ENCODE measurements at places on chromosomes 3 and 15.
A peak's percentile ranks its signal among the peaks of the same experiment; 100 is the strongest.

- DNase-seq = no peak
Measured at GRCh38 chr3:122100591-122101463, 45.7 kb downstream of the CD86 start.

GRCh38 chr3:63709576-63709975 lies 57.1 kb downstream of the SNTN start:
- no peak for DNase-seq

GRCh38 chr15:91338766-91339165 lies 238.7 kb downstream of the SV2B start:
- DNase-seq = peak; percentile 12

GRCh38 chr3:126668450-126669401 lies 13.8 kb upstream of the TXNRD3 start:
- DNase-seq = no peak

- no peak for DNase-seq
Measured at GRCh38 chr3:133872161-133872560, 23.5 kb downstream of the RAB6B start.

- no peak for DNase-seq
Measured at GRCh38 chr3:134077649-134078161, 48.0 kb upstream of the SLCO2A1 start.

DNA sequence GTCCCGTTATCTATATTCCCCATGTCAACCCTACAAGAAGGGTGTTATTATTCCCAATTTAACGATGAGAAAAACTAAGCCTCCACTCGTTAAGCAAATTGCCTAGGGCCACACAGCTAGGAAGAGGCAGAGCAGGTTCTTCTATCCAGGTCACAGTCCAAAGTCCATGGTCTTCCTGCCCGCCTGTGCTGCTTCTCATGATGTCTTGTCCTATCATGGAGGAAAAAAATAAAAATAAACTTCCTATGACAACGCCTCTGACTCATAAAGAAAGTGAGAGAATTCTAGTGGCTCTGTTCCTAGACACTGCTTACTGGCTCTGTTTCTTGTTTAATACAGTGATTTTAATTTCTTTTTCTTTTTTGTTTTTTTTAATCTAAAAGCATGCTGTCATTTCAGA lies 9.7 kb downstream of the COL8A1 start:
- DNase-seq = no peak

GRCh38 chr3:159727506-159727905 lies 261.1 kb upstream of the IL12A start:
- no peak for DNase-seq

GRCh38 chr15:92123962-92124656 lies 269.6 kb upstream of the ST8SIA2 start:
- DNase-seq = no peak

DNA sequence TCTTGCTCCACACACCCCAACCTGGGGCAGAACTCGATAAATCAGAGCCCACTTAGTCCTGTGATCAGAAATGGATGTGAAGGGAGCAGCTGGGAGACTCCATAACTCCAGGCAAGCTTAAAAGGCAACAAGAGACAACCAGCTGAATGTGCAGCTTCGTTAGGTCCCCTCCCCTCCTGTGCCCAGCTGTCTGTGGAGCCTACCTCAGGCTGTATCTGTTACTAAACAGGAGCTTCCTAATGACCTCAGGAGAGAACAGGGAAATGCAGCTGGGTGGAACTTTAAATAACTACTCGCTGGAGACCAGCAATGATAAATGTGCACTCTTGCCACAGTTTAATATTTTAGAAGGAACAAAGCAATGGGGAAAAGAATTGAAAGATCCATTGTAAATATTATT lies 25.9 kb downstream of the SLC9A9 start:
- no peak for DNase-seq

- DNase-seq = no peak
Measured at GRCh38 chr3:15633159-15633558, 31.6 kb downstream of the BTD start.

DNA sequence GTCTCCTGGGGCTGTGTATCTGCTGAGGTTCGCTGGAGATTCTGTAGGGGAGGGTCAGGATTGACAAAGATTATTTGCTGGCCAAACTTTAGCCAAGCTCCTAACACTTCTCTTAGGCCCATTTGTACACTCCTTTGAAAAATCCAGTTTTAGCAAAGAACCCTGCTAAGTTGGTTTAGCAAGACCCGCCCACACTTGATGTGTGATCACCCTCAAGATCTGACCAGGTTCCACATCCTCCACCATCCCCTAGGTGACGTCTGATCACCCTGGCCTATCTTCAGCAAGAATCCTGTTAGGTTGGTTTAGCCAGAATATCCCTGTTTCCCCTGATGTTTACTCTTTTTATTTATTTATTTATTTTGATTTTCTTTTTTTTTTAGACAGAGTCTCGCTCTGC lies 14.8 kb upstream of the SLC35G2 start:
- no peak for DNase-seq

- peak; percentile 42 for DNase-seq
Measured at GRCh38 chr3:157099326-157100095, 60.4 kb downstream of the CCNL1 start.

DNA sequence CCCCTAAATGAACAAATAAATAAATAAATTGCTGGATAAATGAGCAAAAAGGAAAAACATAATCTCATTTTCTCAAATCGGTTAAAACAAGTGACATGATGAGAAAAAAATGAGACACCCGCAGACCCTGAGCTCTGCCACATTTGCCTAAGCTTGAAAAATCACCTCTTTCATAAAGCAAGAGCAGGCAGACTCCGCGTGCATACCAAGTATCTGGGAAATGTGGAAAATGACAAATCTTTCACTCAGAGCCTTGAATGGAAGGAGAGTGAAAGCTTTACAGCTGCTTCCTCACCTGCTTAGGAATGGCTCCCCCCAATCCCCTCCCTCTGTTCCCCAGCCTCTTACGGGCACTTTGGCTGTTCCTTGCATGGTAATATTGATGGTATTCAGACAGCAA lies 355.5 kb upstream of the SUCLG2 start:
- no peak for DNase-seq

DNA sequence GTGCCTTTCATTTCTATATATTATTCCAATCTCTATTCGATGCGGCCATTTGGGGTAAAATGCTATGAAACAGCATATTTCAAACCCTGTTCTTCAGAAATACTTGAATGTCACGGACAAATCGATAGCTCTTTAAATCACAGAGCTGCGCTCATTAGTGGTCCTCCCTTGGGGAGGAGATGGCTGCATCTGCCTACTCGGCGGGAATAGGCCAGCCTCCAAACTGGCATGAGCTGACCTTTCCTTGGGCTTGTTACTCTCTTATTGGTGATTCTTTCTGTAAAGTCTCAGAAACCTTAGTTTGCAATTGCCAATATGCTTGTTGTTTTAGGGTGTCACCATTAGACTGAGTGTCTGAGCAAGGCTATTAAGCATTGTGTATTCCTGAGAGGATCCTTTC lies 120.9 kb downstream of the BDH1 start:
- no peak for DNase-seq

- DNase-seq = no peak
Measured at GRCh38 chr3:124221422-124221821, 229.5 kb upstream of the ROPN1 start.

DNA sequence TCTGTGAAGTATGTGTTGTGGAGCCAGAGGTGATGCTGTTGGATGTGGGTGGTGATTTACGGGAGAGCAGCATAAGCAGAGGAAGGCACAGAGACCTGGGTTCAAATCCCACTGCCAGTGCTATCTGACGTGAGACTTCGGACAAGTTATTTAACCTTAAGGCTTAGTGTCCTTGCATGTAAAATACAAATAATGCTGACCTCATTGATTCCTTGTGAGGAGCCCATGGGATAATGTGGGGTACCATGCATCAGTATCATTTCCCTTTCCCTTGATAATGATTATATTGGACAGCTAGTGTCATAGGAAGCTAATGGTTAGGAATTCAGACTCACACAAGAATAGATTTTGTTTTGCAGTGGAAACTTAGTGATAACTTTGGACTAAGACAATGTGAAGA lies 141.6 kb downstream of the SLCO3A1 start:
- DNase-seq = no peak

GRCh38 chr3:9750556-9751411 lies 1.0 kb downstream of the OGG1 start:
- DNase-seq = no peak

GRCh38 chr15:22930782-22931484 lies 49.2 kb downstream of the CYFIP1 start:
- DNase-seq = peak; percentile 78

- DNase-seq = no peak
Measured at GRCh38 chr15:22850055-22850454, 11.6 kb downstream of the NIPA2 start.

DNA sequence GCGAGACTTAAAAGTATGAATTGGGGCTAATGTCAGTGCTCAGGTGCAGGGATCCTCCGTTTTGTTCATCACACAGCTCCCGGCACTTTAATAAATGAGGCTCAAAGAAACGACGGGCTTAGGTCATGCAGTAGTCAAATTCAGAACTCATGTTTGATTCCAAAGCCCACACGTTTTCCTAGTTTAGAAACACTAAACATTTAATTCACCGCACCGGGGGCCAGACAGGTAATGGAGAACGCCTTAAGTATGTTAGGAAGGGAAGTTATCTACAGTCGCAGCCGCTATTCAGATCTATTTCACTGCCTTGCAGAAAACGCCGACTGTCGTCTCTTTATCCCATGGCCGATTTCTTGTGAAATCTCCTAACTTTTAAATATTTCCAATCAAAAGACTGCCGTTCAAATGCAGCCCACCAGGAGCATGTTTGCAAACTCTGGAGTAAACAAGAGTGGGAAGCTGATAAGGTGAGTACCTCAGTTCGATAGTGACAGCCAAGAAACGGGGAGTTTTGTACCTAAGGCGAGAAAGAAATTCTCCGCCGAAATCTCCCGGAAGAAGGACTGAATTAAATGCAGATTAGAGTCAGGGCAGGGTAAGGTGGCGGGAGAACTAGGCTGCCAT lies 569 bp downstream of the HIGD2B start:
- DNase-seq = no peak

DNA sequence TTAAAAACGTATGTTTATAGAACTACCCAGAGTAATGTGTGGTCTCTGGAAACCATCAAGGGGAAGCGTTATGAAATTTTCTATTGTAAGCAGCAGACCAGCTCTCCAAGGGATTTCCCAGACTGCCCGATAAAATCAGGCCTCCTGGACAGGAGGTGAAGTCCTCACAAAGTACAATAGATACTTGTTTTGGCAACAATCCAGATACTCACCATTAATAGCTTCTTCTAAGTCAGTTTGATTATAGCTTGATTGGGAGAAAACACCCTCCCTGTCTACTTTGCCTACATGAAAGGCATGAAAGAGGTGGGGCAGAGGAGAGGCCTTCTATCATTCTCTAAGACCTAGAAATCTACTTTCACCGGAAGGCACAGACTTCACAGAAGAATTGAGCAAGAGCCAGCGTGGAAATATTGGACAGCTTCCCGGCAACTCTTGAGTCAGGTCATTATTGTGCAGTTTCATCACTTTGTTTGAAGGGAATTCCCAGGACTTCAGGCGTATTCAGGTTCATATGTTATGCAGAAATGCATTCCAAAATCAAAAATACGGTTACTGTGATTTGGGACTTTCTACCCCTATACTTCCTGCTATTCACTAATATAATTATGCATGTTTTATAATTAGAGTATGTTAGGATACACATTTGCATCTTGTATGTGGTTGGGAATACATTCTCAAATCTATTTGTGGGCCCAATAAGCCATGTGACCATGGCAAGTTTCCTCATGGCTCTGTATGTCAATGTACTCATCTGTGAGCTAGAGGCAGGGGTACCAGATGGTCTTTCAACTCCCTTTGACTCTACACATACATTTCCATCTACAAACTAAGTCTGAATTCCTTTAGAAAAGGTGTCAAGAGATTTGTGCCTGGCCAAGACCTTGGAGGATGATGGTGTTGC lies 103.5 kb downstream of the CD47 start:
- DNase-seq = peak; percentile 74

- DNase-seq = no peak
Measured at GRCh38 chr15:61342390-61342789, 113.3 kb upstream of the RORA start.

DNA sequence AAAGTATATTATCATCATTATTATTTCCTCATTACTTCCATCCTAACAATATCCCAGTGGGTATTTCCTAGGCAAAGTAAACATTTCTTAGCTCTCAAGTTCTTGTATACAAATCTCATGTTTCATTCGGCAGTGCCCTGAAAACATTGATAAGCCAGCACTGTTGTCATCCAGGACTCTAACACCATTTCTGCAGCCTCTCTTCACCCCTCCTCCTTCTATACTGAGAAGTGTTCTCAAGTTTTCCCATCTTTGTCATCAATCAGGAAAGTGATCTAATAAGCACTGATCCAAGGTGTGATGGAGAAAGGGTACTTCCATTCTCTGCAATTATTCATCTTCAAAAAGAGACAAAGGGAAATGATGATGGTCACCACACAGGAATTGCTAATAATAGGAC lies 168.4 kb upstream of the CCDC54 start:
- DNase-seq = no peak

DNA sequence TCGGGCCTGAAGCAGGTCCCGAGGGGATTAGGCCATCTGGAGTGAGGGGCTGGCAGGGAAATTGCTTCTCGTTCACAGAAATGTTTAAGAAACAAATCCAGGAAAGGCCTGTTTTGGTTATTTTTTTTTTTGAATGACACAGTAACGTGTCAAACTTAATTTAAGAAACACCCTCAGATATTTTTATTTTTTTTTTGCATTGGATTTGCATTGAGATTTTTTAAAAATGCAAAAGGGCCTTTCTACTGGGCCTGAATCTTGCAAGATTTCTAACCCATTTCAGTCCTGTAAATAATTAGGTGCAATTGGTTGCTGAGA lies 25.0 kb upstream of the KLF13 start:
- no peak for DNase-seq

DNA sequence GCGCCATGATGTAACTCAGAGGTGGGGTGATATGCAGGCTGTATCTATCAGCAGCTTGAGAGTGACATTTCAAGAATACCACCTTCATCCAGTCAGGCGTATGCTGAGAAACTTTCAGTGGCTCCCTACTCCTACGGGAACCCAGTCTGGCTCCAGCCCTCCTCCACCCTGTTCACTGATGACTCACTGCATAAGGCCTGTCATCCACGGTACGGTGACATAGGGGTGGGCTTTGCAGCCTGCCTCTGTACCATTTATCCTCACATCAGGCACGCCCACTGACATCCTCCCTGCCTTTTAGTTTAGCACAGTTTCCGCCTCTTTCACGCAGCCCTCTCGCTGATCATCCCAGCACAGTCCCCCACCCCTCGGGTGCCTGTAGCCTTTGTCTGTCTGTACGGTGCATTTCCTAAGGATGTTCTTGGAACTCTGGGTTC lies 11.7 kb downstream of the PXYLP1 start:
- no peak for DNase-seq

DNA sequence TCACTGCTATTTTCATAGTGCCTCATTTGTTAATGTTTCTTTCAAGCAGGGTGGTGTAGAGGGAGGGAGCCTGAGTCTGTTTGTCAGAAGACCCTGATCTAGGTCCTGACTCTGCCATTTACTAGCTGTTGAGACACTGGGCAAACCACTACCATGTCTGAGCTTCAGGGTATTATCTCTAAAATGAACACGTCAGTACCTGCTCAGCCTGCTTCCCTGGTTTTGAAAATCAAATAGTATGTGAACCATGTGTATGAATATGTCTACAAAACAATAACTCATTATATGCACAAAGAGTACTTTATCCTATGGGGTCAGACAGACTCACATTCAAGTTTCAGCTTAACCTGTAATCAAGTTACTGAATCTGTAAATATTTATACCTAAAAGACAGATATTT lies 25.1 kb downstream of the SYNPR start:
- DNase-seq = no peak

- no peak for DNase-seq
Measured at GRCh38 chr15:96977886-96978285, 647.4 kb downstream of the NR2F2 start.
